ENCODE measurements at places on chromosomes 11 and 22. TPM values are rescaled to one million over a fixed set of nuclear protein-coding genes. Genes with fewer than 3 reads are reported as not detected.

GRCh38 chr11:96338910-96339705, 3.9 kb downstream of the MAML2 start:
- no peaks in the 10 kb centered on the region for H3K27me3 ChIP-seq
- H3K36me3 ChIP-seq, result no peaks in the 10 kb centered on the region
- peaks cover 64% of the 10 kb centered on the region for H3K4me1 ChIP-seq
- H3K27ac ChIP-seq, result peak overlapping the region; percentile 95

DNA sequence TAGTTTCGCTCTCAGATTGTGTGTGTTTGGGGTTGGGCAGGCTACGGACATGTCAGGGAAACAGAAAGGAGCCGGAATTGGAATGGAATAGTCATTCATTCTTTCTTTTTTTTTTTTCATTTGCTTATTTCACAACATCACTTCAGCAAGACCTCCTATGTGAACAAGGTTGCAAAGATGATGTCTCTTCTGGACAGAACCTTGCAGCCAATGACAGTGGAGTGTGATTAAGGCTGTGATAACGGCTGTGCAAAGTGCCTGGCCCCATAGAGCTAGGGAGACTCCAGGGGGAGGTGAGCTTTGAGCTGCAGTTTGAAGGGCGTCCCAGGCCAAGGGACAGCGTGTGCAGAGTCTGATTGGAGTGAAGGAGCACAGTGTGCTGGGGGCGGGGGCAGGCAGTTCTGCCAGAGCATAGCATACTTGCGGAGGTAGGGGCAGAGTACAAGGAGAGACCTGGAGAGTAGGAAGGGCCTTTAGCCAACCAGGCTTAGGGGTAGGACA, 3.4 kb downstream of the TIGD3 start:
- H3K36me3 ChIP-seq, result no peaks in the 10 kb centered on the region
- no peak overlapping the region for H3K4me3 ChIP-seq
- peaks cover 28% of the 10 kb centered on the region for H3K4me1 ChIP-seq
- no peaks in the 10 kb centered on the region for H3K27me3 ChIP-seq
- DNase-seq, result no peak

- H3K27ac ChIP-seq, result no peak overlapping the region
- H3K27me3 ChIP-seq, result no peaks in the 10 kb centered on the region
- H3K4me1 ChIP-seq, result no peaks in the 10 kb centered on the region
- H3K4me3 ChIP-seq, result no peak overlapping the region
- H3K36me3 ChIP-seq, result no peaks in the 10 kb centered on the region
Measured at GRCh38 chr11:83641511-83641910, 355.3 kb upstream of the CCDC90B start.

- peak; percentile 73 for DNase-seq
- peaks cover 14% of the 10 kb centered on the region for H3K4me1 ChIP-seq
- peak overlapping the region; percentile 85 for H3K4me3 ChIP-seq
- H3K36me3 ChIP-seq, result peaks cover 9% of the 10 kb centered on the region
Measured at GRCh38 chr11:88508759-88509581, 171.4 kb upstream of the CTSC start.

- H3K27me3 ChIP-seq, result peaks cover 17% of the 10 kb centered on the region
- no peak overlapping the region for H3K27ac ChIP-seq
- no peaks in the 10 kb centered on the region for H3K4me1 ChIP-seq
- H3K4me3 ChIP-seq, result no peak overlapping the region
Measured at GRCh38 chr11:44899959-44900358, 50.7 kb downstream of the TP53I11 start.

GRCh38 chr11:6621711-6622211, 2.5 kb upstream of the TPP1 start:
- no peaks in the 10 kb centered on the region for H3K36me3 ChIP-seq
- H3K4me1 ChIP-seq, result peaks cover 1% of the 10 kb centered on the region
- DNase-seq, result no peak
- H3K27ac ChIP-seq, result no peak overlapping the region

DNA sequence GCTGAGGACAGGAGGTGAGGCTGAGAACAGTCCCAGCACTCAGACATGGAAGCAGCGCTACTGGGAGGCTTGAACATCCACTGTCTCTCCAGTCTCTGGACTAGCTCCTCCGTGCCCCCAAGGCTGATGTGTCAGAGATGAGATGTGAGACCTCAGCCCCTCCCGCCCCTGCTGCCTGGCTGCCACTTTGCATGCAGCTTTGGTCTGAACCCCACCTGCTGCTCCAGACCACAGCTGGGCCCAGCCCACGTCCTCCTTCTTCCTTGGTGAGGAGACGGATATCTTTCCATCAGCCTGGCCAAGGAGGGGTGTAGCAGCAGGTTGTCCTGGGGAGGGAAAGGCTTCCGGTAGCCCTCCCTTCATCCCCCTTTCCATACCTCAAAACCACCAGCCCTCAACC, 148.0 kb upstream of the B3GAT1 start:
- H3K4me1 ChIP-seq, result peaks cover 3% of the 10 kb centered on the region
- no peak overlapping the region for H3K4me3 ChIP-seq
- no peak overlapping the region for H3K27ac ChIP-seq
- no peaks in the 10 kb centered on the region for H3K36me3 ChIP-seq
- peaks cover 3% of the 10 kb centered on the region for H3K27me3 ChIP-seq

DNA sequence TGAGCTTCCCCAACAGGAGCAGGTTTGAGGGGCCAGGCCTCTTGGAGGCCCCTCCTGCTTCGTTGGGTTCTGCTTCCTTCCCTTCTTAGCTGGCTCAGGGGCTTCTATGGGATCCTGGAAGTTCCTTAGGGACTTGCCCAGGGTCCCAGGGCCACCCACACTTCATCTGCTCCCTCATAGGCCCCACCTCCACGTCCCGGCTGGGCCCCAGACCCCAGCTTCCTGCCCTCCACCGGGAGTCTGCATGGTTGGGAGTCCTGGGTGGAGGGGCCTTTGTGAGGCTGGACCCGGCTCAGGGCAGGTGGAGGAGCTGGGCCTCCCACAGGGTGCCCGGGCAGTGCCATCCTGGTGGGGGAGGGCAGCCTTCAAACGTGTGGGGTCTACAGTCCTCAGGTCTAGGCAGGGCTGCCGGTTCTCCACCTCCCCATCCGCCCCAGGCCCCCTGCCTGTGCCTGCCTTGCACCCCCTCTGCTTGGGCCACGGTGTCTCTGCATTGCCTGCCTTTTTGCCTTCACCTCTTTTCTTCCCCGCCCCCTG, 11.6 kb downstream of the OTUB1 start:
- no peak overlapping the region for H3K4me3 ChIP-seq
- H3K4me1 ChIP-seq, result peaks cover 14% of the 10 kb centered on the region
- peaks cover 3% of the 10 kb centered on the region for H3K27me3 ChIP-seq
- peaks cover 6% of the 10 kb centered on the region for H3K36me3 ChIP-seq
- no peak for DNase-seq

GRCh38 chr11:89125298-89125697, 52.4 kb upstream of the TYR start:
- no peak overlapping the region for H3K4me3 ChIP-seq
- DNase-seq, result no peak
- no peak overlapping the region for H3K27ac ChIP-seq
- H3K27me3 ChIP-seq, result no peaks in the 10 kb centered on the region
- H3K4me1 ChIP-seq, result no peaks in the 10 kb centered on the region

- H3K27me3 ChIP-seq, result peaks cover 2% of the 10 kb centered on the region
- H3K36me3 ChIP-seq, result no peaks in the 10 kb centered on the region
- H3K4me1 ChIP-seq, result no peaks in the 10 kb centered on the region
Measured at GRCh38 chr22:44918166-44918924, 91.5 kb downstream of the PHF21B start.

GRCh38 chr22:47299211-47299862, 536.9 kb downstream of the TBC1D22A start:
- no peak overlapping the region for H3K4me3 ChIP-seq
- no peak for DNase-seq
- no peaks in the 10 kb centered on the region for H3K4me1 ChIP-seq
- peaks cover 3% of the 10 kb centered on the region for H3K27me3 ChIP-seq

DNA sequence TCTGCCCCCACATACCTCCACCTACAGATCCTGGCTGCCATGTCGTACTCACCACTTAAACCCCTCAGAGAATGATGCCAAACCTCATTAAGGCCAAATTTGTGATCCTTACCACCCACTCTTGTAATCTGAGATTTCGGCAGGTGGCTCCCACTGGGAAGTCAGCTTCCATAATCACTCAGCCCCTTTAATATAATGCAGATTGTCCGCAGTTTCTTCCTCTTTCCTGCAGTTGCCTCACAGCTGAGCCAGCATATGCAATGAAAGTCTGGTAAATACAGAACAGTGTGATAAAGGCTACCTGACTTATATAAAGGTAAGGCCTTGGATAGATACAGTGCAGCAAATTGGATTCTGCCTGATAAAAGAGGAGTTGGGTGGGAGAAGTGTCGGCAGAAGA, 515.2 kb upstream of the TENM4 start:
- no peak for DNase-seq
- no peaks in the 10 kb centered on the region for H3K27me3 ChIP-seq
- H3K36me3 ChIP-seq, result peaks cover 9% of the 10 kb centered on the region
- H3K4me3 ChIP-seq, result no peak overlapping the region
- H3K27ac ChIP-seq, result no peak overlapping the region

CRYBB3 gene
- total RNA-seq, result 0.78 TPM

ZNF280B gene
- total RNA-seq, result 4.1 TPM

- no peak overlapping the region for H3K4me3 ChIP-seq
- peaks cover 11% of the 10 kb centered on the region for H3K27me3 ChIP-seq
- H3K4me1 ChIP-seq, result no peaks in the 10 kb centered on the region
- DNase-seq, result no peak
- no peak overlapping the region for H3K27ac ChIP-seq
Measured at GRCh38 chr22:17343766-17344165, 25.5 kb upstream of the CECR2 start.

DNA sequence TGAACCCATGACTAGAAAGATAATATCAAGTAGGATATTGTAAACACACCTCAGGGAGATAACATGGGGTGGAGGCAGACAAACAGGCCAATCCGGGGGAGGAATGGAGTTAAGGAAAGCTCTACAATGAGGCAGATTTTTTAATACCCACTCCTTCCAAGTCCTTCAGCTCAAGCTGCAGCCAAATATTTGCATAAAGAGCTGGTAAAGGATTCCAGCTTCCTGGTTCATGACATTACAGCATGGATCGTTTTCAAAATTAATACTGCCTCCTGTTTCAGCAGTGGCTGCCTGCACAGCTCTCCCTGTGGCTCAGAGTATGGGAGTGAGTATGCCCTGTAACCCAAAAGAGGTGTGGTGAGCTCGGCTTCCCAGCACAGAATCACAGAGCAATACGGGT, 5.1 kb downstream of the POU2AF3 start:
- H3K27ac ChIP-seq, result no peak overlapping the region
- H3K4me3 ChIP-seq, result no peak overlapping the region
- peaks cover 27% of the 10 kb centered on the region for H3K27me3 ChIP-seq

DNA sequence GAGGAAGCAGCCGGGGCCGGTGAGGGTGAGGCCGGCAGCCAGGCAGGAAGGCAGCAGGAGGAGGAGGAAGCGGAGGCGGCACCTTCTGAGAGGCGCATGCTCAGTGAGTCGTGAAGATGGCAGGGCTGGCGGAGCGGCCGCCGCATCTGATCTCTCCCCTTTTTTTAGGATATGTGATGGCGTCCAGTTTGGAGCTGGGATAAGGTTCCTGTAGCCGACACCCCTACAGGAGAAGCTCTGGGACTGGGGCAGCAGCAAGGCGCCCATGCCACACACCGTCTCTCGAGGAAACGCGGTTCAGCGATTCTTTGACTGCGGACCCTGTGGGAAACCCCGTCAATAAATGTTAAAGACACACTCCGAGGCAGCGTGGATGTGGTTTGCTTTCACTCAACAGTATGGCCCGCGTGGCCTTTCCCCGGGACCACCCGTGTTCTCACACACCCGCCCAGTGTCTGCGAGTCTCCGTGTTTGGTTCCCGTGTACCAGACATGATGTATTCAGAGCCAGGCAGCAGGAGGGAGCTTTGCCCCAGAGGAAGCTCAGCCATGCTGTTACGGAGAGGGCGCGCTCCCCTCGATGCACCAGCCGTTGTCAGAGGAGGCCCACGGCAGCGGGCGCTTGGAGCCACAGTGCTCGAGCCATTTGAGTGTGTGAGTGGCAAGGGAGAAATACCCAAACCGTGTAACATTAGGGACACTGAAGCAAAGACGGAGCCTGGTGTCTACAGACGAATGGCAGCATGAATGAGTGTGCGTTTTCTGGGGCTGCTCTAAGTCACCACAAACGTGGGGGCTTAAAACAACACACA, 27.7 kb upstream of the PARVB start:
- peaks cover 16% of the 10 kb centered on the region for H3K36me3 ChIP-seq
- peaks cover 24% of the 10 kb centered on the region for H3K4me1 ChIP-seq
- peak overlapping the region; percentile 90 for H3K27ac ChIP-seq
- no peaks in the 10 kb centered on the region for H3K27me3 ChIP-seq

DNA sequence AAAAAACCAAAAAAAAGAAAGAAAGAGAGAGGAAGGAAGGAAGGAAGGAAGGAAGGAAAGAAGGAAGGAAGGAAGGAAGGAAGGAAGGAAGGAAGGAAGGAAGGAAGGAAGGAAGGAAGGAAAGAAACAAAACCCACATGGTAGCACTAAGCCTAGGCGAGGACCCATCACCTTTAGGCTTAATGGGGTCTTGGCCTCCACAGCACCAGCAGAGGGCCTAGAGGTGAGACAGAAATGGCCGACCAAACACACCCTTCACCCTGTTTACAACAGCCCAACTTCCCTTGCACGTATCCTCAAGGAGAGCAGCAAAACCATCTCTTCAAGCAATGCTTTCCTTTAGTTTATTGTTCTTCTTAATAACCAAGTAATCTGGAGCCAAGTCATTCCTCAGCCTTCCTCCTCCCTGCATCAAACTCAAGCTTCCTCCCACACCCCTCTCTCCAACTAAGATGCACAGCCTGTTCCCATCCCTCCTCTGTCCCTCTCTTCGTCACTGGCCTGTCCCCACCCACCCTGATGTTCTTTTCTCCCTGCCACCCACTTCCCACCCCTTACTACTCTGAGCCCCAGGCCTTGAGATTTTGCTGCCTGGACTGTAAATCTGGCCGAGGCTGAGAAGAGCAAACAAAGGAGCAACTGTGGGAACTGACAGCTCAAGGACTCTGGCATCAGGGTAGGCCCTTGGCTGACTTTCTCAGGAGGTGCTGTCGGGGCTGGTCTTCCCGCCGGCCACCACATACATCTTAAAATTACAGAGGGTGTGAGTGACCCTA, 26.0 kb downstream of the POU2AF1 start:
- H3K36me3 ChIP-seq, result no peaks in the 10 kb centered on the region
- no peak for DNase-seq
- peaks cover 15% of the 10 kb centered on the region for H3K27me3 ChIP-seq

- no peak for DNase-seq
- no peak overlapping the region for H3K4me3 ChIP-seq
- H3K4me1 ChIP-seq, result no peaks in the 10 kb centered on the region
- H3K27me3 ChIP-seq, result no peaks in the 10 kb centered on the region
Measured at GRCh38 chr11:106821826-106822225, 196.4 kb downstream of the GUCY1A2 start.

- no peak overlapping the region for H3K27ac ChIP-seq
- peaks cover 10% of the 10 kb centered on the region for H3K27me3 ChIP-seq
- no peaks in the 10 kb centered on the region for H3K36me3 ChIP-seq
- H3K4me1 ChIP-seq, result no peaks in the 10 kb centered on the region
- no peak overlapping the region for H3K4me3 ChIP-seq
Measured at GRCh38 chr22:27654546-27655445, 146.8 kb downstream of the MN1 start.

GRCh38 chr22:23689414-23689813, 1.4 kb upstream of the RGL4 start:
- no peak overlapping the region for H3K27ac ChIP-seq
- H3K4me3 ChIP-seq, result no peak overlapping the region
- DNase-seq, result no peak
- H3K36me3 ChIP-seq, result no peaks in the 10 kb centered on the region
- no peaks in the 10 kb centered on the region for H3K27me3 ChIP-seq

All from natural killer cell treated with Interleukin-12 subunit alpha and Interleukin-12 subunit beta and Interleukin-15 and Interleukin-18, amount 100 ng/mL, for 72 hours (primary cell).